ENCODE measurements at places on chromosomes 7 and 10.
A peak's percentile ranks its signal among the peaks of the same experiment; 100 is the strongest.

DNA sequence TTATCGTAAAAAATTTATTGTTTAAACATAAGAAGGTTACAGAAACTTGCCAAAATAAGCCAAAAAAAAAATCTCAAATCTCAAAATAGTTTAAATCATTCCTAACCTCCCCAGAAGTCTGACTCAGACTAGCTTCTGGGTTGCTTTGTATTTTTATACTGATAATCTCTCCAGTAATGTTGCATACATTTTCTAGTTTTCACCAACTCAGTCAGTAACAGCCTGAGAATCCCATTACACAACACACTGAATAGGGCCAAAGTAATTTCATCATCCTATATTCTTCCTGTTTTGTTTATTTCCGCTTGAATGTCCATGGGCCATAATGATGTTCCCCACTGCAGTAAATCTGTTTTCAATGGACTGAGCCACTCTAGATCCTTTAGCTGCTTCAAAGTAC is 478.5 kb downstream of the GPAM start:
- no peak for DNase-seq

- peak; percentile 19 for DNase-seq
Observed at GRCh38 chr10:117653170-117653515, 110.6 kb downstream of the EMX2 start.

- no peak for DNase-seq
Observed at GRCh38 chr7:88233828-88234227, 14.0 kb upstream of the SRI start.

DNA sequence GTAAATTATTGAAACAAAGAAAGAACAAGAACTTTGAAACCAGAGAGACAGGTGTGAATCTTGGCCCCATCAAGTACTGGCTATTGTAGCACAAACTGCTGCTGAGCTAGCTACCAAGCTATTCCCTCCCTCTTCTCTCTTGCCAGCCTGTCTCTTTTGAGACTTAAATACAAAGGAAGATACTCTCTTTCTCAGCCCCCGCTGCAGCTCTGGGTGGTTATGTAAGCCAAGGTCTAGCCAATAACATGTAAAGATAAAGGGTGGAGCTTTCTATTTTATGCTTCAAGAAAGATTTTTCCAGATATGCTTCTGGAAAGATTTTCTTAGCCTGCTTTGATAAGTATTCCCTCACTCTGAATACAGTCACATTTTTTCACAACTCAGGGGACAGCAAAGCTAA is 17.2 kb downstream of the BAZ1B start:
- DNase-seq = no peak

DNA sequence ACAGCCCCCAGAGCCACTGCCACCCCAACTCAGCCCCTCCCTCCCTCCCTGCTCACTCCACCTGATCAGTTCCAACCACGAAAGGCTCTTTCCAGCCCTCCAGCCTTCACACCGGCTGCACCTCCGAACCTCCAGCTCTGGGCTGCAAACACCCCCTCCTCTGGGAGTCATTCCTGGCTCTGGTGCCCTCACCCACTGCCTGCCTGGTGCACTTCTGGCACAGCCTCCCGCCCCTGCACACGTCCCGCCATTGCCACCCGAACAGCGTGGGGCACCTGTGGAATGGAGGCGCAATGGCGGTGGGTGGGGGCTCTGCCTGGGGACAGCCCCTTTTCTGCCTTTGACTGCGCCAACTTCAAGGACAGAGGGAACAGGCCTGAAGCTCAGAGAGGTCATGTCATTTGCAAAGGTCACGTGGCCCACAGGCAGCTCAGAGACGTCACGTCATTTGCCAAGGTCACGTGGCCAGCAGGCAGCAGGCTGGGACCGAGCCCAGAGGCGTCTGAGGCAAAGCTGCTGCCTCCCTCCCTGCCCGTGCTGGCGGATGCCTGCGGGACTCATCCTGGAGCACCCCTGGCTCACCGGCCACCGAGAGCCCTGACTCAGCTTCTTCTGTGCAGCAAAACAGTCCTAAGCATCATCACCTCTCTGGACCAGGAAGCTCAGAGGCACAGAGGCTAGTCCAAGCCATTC is 76.0 kb upstream of the DNAAF5 start:
- no peak for DNase-seq

DNA sequence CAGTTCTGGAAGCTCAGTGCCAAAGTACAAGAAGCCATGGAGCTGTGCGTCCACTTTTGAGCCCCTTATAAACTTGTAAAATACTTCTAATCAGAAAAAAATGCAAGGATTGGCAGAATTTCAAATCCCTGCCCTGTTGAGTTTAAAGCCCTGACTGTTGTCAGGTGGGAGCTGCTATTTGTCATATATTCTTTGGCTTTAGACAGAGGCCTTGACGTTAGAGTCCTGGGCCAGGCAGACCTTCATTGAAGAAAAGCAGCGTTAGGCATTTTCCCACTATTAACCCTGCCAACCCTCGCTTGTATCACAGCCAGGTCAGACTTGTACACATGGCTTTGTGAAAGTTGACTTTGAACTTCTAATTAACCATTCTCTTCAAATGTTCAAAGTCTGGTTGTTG is 155.4 kb downstream of the TWIST1 start:
- no peak for DNase-seq

- DNase-seq = no peak
Observed at GRCh38 chr10:69213591-69214311, 6.4 kb upstream of the HKDC1 start.

DNA sequence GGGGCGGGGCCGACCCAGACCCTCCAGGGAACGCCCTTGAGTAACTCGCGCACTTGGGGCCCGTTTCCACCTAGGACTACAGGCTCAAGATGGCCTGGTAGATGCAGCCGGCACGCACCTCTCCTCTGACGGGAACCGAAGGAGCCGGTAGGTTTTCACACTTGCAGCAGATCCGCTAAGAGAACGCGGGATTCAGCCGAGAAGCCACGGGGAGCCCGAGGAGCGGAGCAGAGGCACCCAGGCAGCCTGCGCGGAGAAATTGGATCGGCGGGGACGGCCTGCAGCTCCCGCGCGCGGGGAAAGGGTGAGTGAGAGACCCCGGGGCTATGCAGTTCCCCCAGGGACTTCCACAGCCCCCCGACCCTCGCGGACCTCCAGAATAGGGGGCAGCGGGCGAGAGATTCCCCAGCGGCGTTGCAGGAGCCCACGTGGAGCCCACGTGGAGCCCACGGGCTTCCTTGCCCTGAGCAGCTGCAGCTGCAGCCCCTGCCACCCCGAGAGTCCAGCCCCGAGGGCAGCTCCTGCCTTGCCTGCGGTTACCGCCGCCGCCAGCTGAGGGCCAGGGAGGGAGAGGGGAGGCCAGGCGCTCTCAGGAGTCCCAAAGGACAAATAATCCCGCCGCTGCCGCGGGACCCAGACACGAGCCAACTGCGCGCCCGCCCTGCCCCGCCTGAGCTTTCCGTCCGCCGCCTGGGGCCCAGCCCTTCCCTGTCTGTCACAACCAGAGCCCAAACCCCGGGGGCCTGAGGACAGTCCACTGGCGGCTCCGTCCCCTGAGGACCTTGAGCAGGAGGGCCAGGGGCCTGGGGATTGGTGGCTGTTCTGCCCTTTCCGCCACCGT is 13.1 kb downstream of the IFT22 start:
- peak; percentile 30 for DNase-seq

GRCh38 chr10:69337296-69338132 is 59.2 kb downstream of the HK1 start:
- DNase-seq = no peak

DNA sequence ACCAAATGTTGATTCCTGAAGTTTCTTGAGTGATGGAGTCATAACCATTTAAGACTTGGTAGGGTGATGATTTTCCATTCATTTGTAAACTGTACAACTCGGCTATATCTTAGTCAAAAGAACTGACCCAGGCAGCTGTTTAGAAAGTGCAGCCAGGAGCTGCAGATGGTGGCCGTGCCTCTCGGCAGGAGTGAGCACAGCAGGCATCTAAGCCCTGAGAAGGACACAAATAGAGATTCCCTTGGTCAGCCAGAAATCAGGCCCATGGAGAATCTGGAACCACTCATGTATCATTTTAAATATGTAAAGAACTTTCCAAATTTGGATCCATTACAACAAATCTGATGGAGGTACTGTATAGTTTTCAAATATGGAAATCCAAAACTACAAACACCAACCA is 177.0 kb upstream of the AKR1E2 start:
- no peak for DNase-seq

GRCh38 chr7:19145434-19146115 is 354 bp upstream of the FERD3L start:
- DNase-seq = no peak

DNA sequence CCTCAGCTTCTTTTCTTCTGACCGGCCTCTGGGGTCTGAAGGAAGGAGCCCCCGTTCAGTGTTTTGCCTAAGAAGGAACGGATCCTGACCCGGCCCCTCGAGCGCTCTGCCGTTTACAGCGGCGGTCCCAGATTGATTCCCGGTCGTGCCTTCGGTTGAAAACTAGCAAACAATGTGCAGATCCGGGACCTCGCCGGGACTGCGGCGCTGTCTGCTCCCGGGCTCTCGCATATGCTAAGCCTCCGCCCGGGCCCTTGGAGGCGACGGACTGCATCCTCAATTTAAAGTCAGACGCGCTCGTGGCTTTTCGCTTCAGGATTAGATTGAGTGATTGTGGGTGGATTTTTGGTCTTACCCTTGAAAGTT is 559 bp downstream of the DBF4 start:
- peak; percentile 30 for DNase-seq

DNA sequence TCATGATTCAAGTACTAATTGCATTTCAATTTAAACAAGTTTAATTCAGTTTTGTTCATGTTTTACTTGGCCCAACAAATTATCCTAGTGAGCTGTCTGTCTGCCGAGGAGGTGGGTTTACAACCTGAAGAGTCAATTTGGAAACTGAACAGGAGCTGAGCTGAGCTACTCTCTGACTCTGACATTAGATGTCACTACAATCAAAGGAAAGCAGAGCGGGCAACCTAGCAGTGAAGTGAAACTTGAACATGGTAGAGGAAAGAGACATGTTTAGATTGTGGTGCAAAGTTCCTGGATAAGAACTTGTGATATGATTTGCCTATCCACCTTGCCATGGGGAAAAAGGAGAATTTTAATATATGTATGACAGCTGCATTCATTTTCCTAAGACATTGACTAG is 9.6 kb upstream of the AGR3 start:
- DNase-seq = no peak

DNA sequence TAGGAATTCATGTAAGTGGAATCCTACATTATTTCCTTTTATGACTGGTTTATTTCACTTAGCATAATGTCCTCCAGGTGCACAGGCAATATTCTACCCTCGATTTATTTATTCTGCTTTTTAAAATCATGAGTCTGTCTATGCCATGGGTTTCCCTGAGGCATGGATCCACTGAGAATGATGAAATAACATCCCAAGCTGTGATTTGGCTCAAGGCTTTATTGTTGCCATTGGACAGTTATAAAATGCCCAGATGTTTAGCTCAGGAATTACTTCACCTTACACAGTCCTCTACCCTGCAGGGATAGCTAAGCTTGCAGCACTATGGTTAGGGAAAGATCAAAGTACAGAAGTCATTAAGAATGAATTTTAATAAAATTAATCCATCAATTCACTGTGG is 219.5 kb downstream of the FRMD4A start:
- no peak for DNase-seq

DNA sequence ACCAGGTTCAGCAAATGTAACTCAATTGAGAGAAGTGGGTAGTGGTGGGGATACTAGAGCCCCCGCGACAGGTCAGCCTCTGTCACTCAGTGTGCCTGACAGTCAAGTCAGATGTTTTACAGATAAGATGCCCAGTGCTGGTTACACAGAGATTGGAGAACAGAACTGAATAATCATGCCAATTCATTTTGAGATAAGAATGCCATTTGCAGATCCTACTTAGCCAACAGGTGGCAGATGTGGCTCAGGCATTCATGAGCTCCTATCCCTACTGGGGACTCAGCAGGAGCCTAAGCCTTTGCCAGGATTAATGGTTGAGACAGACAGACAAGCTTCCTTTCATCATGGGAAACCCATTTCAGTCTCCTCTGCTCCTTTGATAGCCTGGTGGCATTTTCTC is 137.8 kb downstream of the MAPK8 start:
- no peak for DNase-seq

GRCh38 chr7:46054272-46054671 is 133.2 kb upstream of the IGFBP3 start:
- no peak for DNase-seq

- no peak for DNase-seq
Observed at GRCh38 chr7:130430841-130431666, 9.8 kb downstream of the CEP41 start.

DNA sequence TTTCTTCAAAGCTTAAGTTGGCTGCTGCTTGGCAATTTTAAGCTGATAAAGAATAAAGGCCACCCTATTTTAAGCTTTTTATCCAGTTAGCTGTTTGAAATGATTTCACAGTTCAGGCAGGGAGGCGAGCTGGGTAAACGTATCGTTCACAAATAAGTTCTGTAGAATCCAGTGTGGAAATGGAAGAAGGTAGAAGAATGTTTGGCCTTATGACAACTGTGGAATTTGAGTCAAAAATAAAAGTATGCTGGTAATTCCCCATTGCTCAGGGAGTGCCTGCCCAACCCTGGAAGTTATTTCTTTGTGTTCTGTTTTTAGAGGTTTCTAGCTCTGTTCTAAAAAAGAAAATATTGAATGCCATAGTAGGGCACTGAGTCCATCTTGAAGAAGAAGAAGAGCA is 113.1 kb downstream of the ARL4A start:
- no peak for DNase-seq

DNA sequence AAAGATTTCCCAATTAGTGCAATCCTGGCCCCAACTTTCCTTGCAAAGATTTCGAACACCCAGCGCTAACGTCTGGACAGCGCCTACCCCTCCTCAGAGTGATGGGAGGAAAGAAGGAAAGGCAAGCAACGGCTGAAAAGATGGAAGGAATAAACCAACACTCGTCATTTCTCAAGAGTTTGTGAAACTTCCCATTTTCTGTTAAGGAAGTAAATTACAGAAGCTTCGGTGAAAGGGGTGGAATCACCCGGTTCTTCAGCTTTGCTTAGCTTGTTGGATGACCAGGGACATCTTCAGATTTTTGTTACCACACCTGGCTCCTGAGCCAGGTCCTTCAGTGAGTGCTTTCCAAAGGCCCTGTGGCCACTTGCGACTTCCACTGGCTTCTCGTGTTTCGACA is 313.1 kb downstream of the SKIDA1 start:
- DNase-seq = no peak

Data from stimulated activated CD4-positive, alpha-beta T cell treated with anti-CD3 and anti-CD28 coated beads, TNF-alpha, amount 100 ng/mL, for 48 hours (primary cell).